ENCODE measurements at places on chromosomes 3 and 15.

DNA sequence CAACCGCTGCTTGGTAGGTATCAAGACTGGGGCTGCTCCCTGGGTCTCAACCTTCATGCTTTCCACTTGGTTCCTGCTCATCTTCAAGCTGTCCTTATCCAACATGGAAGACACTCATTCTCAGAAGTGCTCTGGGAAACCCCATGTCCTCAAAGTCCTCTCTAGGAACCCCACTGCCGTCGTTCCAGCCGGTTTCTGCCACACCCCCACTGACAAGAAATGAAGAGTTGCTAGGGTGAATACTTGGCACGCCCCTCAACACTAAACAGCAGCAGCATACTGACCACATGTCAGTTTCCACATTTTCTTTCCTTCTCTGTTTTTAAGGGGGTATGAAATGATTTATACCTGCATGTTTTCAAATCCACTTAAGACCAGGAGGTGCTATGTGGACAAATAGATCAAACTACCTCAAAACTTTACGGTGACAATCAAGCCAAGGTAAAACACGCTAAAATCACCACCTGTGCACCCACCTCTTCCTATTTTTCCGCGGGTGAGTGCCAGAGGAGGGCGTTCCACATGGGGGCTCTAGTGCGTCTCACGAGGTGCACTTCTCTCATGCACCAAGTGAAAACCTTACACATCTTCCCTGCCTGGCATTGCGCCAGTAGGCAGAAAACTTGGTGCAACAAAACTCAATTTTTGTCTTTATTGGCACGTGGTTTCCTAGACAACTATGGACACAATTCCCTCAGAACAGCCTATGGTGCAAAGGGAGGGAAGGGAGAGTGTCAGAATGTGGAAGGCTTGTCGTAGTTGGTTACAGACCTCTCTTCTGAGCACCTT is 125.1 kb downstream of the TJP1 start:
- no peak for DNase-seq

- peak; percentile 25 for DNase-seq
Measured at GRCh38 chr15:45448066-45448915, 69.9 kb upstream of the GATM start.

DNA sequence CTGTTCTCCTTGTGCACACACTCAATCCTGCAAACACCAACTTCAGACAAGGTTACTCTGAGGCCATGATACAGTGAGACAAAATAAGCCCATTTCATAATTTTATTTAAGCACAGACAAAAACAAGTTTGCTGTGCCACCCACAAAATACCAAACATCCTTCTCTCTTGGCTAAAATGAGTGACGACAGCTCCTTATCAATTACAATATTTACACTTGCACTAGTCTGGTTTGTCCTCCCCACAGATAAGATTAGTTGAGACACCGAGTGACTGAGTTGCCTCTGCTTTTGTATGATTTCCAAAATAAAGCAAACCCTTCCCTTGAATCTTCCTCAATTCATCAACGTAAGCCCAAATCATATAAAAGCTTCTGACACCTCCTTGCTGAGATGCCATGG is 233.5 kb upstream of the ATP10A start:
- DNase-seq: no peak

- DNase-seq: no peak
Measured at GRCh38 chr3:25099666-25100065, 328.4 kb upstream of the RARB start.

DNA sequence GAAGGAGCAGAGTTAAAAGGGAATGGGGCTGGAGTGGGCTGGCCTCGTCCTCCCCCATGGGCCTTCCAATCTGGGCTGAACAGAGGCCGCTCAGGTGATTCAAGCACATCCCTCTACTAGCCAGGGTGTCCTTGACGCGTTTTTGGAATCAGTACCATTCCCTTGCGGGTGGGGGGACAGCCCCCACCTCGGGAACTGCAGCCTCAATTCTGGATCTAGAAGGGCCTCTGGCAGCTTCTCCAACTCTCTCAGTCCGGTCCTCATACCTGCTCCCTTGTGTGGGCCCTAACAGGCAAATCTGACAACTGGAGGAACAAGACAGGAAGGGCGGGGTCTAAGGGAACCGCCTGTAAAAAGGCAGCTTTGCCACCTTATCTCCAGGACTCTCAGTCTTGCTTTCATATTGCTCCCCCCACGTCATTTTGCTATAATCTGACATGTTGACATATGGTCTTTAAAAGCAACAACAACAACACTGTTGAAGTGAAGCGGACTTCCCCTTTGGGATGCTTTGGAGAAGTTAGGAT is 802 bp upstream of the CHRNB4 start:
- no peak for DNase-seq

- DNase-seq: no peak
Measured at GRCh38 chr3:138474163-138474562, 39.7 kb downstream of the ESYT3 start.

DNA sequence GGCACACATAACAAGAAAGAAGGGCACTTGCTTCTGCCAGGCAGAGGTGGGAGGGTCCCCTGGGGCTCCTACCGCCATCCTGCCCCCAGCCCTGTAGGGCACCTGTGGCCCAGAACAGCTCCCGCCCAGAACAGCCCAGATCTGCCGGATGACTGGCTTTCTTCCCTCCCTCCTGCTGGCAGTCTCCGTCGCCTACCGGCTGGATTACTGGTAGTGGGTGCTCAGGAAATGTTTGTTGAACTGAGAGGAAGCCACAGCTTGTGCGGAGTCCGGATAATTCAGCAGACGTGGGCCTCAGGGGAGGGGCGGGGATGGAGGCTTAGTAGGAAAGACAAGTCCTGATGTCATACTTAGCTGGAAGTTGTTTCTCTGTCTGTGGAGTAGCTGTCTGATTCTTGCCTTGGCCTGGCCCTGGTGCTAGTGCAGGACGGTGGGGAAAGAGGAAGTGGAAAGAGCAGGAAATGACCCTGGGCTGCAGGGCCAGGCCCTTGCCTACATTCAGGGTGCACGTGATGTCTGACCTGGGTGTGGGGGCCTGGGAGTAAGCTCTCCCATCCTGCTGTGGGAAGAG is 6.7 kb downstream of the CCDC9B start:
- DNase-seq: peak; percentile 36
